ENCODE measurements at places on chromosomes 5 and 9.
A peak's percentile ranks its signal among the peaks of the same experiment; 100 is the strongest.

DNA sequence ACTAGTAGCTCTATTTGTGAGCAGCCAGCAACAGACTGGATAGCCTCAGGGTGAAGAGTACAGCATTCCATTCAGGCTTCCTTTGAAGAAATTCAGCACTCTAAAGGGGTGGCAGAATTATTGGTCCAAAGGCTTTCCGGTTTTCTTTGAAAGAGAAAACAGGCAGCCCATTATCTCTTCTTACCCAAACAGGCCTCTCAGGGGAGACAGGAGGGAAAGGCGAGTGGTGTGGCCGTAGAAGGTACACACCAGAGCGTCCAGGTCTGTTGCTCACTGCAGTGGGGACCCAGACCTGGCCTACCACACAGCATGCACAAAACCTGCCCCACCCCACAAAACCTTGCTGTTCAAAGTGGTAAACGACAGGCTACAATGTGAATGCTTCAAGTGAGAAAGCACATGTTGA is 83.3 kb downstream of the ZNF608 start:
- no peak for DNase-seq

- DNase-seq, result no peak
These were observed at the start of gene UBE2QL1 for GRCh38 chr5:6448622-6449464. Gene UBE2QL1 (plus strand): TSS chr5:6448859. CDS start chr5:6448894, 35 bp downstream.

GRCh38 chr5:139204196-139204595 is 6.0 kb upstream of the SIL1 start:
- DNase-seq, result no peak

GRCh38 chr5:67133217-67133616 is 63.4 kb downstream of the CD180 start:
- no peak for DNase-seq

DNA sequence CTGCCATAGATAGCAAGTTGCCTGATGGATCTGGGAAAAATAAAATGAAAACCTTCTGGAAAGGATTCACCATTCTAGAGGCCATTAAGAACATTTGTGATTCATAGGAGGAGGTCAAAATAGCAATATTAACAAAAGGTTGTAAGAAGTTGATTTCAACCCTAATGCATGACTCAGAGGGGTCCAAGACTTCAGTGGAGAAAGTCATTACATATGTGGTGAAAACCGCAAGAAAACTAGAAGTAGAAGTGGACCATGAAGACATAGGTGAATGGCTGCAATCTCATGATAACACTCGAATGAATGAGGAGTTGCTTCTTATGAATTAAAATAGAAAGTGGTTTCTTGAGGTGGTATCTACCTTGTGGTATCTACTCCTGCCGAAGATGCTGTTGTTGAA is 86.6 kb downstream of the GABRA1 start:
- DNase-seq, result no peak

DNA sequence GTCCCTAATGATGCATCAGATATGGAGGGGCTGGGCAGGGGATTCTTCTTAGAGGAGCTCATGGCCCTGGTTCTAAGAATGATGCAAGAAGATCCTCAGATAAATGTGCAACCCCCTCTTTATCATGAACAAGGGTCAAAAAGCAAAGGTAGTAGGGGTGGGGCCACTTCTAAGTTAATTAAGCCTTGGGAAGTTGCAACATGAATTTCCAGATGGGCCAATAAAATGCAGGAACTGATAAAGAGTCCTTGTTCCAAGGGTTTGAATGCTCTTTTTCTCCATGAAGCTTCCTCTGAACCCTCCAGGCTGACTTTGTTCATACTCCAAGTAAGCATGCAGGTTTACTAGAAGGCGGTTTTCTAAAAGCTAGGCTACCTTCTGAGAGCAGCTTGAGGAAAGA is 25.6 kb downstream of the PCA3 start:
- no peak for DNase-seq

- no peak for DNase-seq
These were observed 479.0 kb downstream of the CYLC2 start for GRCh38 chr9:103474156-103474555.

DNA sequence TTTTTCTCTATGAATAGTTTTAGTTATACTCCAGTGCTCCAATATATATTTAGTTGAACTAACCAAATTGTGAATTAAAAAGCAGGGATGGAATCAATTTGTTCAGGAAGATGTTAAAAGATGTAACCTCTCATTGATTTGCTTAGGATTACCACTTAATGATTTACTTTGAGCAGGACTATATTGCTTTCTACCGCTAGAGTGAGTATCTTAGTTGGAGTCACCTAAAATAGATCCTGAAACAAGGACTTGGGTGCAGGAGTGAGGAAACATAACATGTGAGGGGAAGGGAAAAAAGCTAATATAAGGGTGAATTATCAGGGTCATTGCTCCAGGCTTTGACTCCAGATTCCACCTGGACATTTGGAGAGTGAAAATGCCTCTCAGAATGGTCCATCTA is 2277.4 kb upstream of the C9orf72 start:
- no peak for DNase-seq

- DNase-seq, result no peak
These were observed 26.9 kb upstream of the SYK start for GRCh38 chr9:90774682-90775081.

DNA sequence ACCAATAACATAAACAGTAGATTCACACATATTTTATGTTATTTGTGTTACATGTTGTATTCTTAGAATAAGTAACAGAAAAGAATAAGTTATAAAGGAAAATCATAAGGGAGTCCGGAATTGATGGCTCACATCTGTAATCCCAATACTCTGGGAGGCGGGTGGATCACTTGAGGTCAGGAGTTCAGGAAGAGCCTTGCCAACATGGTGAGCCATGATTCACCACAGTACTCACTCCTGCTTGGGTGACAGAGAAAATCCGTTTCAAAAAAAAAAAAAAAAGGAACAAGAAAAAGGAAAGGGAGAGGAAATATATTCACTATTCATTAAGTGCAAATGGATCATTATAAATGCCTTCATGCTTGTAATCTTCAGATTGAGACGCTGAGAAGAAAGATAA is 533.3 kb upstream of the CDH9 start:
- DNase-seq, result no peak

DNA sequence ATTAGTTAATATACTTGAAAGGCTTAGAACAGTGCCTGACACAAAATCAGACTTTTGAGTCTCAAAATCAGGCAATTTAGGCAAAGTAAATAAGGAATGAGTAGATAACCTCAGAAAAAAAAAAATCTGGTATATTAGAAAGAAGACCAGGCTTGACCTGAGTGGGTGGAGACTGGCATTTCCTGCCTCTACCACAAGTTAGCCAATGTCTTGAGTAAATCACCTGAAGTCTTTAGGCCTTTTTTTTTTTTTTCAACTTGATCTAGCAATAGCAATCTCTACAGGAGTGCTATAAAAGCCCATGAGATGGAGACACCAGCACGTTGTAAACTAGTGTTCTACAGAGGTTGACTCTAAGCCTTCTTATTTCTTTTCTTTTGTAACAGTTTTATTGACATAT is 104.2 kb upstream of the RASEF start:
- DNase-seq, result no peak

DNA sequence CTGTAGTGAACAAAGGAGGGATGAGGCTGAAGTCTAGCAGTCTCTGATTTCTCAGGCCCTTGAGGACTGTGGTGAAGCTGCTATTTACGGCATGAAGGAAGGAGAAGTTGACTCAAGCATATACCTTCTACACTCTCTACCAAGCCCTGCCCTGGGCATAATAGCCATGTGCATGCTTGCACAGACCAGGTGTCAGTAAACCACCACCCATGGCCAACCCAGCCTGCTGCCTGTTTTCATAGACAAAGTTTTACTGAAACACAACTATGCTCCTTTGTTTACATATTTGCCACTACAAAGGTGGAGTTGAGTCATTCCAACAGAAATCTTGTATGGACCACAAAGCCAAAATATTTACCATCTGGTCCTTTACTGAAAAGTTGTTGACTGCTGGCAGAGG is 126.9 kb downstream of the PAPPA start:
- DNase-seq, result no peak

DNA sequence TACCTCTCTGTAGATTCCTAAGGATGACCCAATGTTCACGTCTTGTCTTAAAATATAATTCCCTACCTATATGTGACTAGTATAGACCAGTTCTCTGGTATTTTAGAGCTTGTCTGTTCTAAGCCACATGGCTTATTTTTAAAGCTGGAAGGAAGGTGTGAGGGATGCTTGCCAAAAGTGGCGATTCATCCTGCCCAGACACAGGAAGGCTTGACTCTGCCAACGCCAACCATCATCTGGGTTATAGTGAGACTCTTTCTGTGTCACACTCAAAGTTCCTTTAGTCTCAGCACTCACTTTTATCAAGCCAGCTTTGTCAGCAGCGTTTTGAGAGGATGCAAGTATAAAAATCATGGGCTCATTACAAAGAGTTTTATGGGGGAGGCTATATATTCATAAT is 500.0 kb downstream of the PTPRD start:
- DNase-seq, result no peak

DNA sequence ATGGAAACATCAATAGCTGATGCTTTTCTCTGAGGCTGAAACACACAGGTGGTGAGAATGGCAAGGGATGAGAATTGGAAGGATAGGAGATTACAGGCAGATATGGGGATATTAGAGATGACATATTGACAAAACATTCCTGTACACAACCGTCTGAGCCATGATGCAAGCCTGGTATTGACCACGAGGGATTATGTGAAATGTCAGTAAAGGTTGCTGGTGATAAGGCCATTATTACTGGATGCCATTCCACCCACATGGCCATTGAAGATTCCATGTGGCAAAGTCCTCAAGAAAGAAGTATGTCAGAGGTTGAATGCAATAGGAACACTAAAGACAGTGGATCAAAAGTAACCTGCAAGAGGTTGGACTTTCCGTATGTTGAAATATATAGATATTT is 15.7 kb downstream of the GRAMD2B start:
- no peak for DNase-seq

DNA sequence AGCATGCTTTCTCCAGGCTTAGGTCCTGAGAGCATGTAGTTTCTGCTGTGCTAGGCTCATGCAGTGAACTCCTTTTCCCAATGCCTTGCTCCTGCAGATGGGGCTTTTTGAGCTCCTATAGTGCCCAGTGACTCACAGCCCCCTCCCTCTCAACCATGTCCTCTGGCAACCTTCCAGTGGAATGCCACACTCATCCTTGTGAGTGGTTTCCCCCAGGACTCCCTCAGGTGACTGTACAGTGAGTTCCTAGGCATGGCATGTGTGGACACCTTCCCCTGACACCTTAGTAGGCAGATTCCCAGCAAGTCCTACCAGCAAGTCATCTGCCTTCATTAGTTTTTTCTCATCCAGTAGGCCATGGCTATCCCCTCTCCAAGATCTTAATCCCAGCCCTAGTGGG is 72.4 kb upstream of the CXCL14 start:
- no peak for DNase-seq

DNA sequence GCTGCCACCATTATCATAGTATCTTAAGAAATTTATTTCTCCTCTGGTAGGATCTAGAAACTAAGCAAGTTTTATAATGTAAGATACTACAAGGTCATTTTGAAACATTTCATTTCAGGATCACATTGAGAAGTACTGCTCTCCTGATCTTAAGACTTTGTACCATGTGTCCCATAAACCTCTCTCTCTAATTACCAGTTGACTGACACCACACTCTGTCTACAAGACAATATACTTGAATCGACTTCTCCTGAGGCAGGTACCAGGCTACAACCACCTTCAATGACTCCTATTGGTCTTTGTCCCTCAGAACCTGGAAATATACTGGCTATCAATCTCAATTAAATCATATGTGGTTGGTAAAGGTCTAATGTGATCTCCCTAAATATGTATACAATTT is 597.0 kb downstream of the PTPRD start:
- no peak for DNase-seq

DNA sequence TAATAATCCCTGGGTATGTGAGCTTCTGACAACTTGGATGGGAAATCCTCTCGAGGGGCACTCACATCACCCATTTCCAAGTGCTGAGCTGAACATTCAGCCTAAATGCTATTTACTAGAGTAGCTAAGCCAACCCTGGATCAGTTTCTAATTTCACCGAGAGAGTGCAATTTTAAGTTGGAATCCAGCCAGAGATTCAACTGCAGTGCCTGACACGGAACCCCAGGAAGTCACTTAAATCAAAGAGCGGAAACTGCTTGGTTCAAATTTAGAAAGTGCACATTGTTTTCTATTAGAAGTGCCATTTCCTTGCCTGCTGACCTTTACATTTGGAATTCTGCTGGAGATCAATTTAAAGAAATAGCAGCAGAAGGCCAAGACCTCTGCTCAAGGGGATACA is 8.8 kb downstream of the SPRY4 start:
- DNase-seq, result no peak

GRCh38 chr5:17180864-17181723 is 36.3 kb upstream of the BASP1 start:
- DNase-seq, result peak; percentile 8

DNA sequence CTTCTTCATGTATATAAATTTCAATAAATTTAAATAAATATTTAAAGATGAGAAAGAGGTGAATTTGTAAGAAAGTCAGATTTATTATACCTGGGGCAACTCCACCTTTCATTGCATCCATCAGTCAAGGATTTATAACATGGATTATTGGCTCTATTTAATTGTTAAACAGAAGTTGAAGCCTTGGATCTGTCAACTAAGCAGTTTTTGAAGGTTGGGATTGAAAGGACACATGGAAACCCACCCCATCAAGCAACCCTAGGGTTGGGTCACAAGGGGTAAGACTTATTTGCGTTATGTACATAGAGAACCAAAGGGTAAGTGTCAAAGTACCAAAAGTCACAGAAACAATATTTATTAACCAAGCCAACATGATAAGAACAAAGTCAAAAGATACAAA is 342.5 kb downstream of the ELAVL2 start:
- DNase-seq, result no peak

DNA sequence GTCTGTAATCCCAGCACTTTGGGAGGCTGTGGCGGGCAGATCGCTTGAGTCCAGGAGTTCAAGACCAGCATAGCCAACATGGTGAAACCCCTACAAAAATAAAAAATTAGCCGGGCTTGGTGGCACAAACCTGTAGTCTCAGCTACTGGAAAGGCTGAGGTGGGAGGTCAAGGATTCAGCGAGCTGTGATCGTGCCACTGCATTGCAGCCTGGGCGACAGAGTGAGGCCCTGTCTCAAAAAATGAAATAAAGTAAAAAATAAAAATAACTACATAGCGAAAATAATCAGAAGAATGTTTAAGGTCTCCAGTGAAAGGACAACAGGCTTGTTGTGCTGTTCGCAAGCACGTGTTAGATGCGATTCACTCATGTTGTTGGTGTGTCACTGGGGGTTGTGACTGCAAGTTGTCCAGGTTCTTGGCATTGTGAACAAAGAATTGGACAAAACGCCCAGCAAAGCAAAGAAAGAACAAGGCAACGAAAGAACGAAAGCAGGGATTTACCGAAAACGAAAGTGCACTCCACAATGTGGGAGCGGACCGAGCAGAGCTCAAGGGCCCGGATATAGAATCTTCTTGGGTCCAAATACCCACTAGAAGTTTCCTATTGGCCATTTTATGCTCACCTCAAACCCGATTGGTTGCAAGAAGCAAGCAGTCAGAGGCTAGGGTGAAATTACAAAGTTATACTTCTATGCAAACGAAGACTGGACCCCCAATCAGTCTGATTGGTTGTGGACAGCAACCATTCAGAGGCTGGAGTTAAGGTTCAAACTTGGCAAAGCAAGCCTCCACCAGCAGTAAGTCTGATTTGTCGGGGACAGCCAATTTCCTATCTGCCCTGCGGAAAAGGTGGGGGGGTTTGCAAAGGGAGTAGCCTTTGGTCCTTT is 844 bp upstream of the MCCC2 start:
- DNase-seq, result no peak

GRCh38 chr5:97062046-97062445 is 80.4 kb downstream of the LIX1 start:
- no peak for DNase-seq
